ENCODE measurements at places on chromosomes 4 and X.

DNA sequence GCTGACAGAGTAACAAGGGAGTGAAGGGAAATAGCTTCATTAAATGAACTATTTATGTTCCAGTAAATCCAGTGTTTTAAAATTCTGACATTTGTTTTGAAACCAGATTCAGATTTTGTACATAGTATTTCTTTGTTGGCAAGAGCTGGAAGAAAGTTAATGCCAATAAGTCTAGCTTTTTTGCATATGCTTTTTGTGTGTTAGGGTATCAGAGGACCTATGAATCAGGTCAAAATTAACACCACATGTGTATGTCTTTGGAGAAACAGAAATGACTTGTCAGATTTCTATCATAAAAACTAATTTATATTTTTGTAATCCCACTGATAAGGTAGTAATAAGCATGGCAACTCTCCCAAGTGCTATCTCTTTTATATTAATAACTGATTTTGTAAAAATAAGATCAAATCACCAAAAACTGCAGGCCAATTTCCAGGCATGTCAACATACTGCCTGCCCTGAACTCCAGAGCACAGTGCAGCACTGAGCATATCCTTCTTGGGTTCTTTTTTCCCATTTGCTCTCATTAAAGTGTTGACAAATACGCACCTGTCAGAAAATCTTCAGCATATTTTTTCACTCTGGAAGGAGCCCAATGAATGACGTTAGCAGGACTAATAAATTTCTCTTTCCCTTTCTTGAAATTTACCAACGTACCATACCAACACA is 65.5 kb downstream of the SH3RF1 start:
- DNase-seq: no peak

DNA sequence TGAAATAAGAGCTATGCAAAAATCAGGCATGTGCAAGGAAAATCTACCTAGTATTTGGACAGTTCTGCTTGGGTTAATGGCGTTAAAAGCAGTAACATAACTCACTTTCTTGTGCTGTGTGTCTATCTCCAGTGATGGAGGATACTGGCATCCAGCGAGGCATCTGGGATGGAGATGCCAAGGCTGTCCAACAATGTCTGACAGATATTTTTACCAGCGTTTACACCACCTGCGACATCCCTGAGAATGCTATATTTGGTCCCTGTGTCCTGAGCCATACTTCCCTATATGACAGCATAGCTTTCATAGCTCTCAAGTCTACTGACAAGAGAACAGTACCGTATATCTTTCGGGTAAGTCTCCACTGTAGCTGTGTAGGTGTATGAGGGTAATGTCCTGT is 2.6 kb downstream of the PRDM8 start:
- DNase-seq: no peak

DNA sequence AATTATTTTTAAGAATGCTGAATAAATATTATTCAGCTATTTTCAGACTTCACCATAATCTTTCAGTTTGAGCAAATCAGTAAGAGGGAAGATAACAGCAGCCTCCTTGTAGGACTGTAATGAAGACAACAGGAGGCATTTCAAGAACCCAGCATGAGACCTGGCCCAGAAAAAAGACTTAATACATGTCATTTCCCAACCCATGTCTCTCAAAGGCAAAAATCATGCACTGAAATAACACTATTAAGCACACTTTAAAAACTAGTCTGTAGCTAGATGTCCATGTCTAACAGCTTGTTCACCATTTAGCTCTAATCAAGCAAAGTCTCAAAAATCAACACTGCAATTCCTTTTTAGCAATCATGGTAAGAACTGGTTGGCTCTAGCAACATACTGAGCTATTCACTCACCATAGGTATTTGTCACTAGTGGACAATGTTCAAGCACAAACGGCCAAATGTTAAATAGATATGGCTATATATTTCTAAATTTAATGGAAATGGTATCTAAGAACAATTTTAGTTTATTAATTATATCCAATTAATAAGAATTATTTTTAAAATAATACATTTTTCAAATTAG is 109.9 kb downstream of the WDFY3 start:
- no peak for DNase-seq

DNA sequence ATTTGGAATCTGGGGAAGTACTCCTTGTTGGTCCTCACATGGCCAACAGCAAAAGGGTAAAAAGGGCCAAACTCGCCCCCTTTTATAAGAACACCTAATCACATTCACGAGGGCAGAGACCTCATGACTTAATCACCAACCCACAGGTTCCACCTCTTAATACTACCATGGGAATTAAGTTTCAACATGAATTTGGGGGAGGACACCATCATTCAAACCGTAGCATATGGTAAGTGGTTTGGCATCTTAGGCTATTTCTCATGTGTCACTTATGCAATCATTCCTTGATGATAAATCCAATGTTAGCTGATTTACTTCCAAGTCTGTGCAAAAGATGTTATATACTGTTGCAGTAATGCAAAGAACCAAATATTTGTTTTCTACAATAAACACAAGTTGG is 302.9 kb upstream of the FAM241A start:
- no peak for DNase-seq

DNA sequence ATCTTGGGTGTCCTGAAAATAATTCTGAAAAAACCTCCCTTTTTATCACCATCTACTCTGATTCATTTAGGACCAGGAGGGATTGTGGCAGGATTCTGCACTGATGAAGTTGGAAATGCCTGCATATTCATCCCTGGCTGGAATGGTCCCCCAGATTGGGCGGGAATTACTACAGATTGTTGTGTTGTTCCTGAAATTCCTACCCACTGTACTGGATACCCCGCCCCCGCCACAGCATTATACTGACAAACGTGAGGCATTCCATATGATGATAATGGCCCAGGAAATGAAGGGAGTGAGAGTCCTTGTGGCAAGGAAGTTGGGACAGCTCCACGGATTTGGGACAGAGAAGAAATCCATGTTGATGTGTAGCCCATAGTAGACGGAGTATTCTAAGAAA is 15.2 kb upstream of the FAM120C start:
- DNase-seq: no peak
